ENCODE measurements at places on chromosomes 7 and 10.

DNA sequence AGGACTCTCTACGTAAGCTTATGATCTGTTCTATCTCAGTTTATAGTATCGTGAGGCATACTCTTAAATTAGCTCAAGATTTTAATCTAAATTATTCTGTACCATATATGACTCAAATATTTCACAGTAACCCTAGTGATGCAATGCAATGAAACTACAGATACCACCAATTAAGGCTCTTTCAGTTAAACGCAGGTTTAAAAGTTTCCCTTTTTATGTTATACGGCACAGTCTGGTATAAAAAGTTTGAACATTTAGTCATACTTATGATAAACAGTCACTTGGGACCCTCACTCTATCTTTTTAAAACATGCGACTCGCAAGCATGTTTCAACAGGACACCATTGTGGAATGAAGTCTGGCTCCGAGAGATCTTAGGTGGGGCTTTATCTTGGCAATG, 107.2 kb downstream of the CDK6 start:
- ATAC-seq = no peak

GRCh38 chr7:108094346-108094745, 35.8 kb downstream of the LAMB4 start:
- ATAC-seq = peak; percentile 45

- peak; percentile 65 for ATAC-seq
These were observed 1.4 kb upstream of the ASIC3 start for GRCh38 chr7:151046603-151047573.

- ATAC-seq = no peak
These were observed 50.8 kb upstream of the CPN1 start for GRCh38 chr10:100132427-100132826.

DNA sequence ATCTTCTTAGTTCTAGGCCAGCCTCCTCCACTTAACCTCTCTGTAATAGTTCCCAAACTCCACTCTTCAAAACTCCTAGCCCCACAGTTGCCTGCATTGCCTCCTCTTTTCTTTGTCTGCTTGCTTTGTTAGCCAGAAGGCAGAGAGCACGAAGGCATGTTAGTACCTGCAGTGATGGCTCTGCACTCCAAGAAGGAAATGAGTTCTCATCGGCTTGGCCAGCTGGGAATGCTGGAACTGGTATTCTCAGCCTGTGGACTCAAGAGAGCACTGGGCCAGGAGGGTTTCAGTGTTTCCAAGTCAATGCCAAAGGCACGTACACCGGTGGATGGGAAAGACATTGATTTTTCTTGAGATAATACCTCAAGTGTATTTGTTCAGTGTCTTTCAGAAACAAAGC, 66.3 kb upstream of the HABP2 start:
- ATAC-seq = no peak

- ATAC-seq = no peak
These were observed 183.3 kb downstream of the JAZF1 start for GRCh38 chr7:27997188-27997707.

DNA sequence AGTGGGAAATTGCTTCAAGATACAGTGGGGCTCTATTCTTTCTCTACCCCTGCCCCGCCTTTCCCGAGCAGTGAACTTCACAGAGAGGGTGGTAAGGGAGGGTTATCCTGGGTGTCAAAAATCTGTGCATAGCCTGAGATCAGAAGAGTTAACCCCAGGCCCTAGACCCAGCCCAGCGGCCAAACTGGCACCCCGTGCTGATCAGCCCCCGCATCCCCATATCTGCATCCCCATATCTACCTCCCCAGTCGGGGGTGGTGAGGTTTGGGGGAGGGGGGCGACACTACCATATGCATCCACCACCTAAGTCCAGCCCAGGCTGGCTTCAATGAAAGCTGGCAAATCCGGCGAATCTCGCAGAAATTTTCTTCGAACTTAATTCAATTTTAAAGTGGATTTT, 7.0 kb upstream of the DLX6 start:
- ATAC-seq = no peak

GRCh38 chr7:3117081-3117480, 73.4 kb upstream of the CARD11 start:
- ATAC-seq = no peak

DNA sequence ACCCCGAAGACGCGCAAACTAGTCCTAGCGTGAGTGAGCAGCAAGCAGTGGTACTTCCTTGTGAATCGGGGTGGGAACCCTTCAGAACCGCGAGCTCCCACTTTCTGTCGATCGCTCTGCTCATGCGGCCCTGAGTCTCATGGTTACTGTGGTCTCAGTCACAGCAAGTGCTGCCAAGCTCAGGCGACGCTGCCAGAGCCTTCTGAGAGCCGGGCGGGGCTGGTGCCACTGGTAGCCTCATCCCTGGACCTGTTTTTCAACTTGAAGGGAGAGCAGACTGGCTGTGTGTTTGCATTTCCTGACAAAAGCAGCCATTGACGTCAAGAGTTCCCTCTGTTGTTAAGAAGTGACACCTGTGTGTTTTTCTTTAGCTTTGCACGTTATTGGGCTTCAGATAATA, 32.9 kb upstream of the BHLHA15 start:
- ATAC-seq = no peak

- ATAC-seq = peak; percentile 62
These were observed 33.5 kb upstream of the SLC26A3 start for GRCh38 chr7:107836237-107837144.

DNA sequence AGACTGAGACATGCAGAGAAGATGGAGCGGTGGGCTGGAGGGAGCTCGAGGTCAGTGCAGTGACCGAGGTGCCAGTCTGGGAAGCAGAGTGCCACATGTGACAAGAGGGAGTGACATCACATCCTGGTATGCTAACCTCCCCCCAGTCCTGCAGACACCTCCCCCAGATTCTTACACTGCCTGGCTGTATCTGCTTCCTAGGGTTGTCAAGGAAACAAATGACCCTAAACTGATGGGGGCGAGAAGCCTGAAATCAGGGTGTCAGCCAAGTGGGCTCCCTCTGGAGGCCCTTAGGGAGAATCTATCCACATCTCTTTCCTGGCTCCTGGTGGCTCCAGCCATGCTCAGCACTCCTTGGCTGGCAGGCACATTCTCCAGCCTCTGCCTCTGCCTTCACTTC, 316.1 kb upstream of the ZMIZ1 start:
- no peak for ATAC-seq

- no peak for ATAC-seq
These were observed 203.5 kb downstream of the HIBADH start for GRCh38 chr7:27459021-27459730.

GRCh38 chr7:115078851-115079250, 157.0 kb downstream of the MDFIC start:
- ATAC-seq = no peak

DNA sequence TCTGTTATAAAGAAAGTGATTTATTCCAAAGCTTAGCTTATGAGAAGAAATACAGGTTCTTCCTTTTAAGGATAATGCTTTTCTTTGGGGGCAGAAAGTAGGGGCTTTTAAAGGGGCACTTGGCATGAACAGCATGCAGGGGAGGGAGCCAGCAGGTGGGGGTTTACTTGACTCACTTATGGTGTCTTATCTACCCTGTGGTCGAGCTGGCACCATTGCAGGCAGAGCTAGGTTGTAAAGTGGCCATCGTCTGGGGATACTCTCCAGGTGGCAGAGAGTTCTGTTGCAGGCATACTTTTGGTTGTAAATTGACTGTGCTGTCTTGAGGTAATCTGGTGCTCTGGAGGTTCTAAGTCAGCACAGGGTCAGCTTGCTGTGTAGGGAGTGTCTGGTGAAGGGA, 26.3 kb upstream of the IFRD1 start:
- no peak for ATAC-seq

GRCh38 chr7:47147213-47147631, 434.7 kb downstream of the TNS3 start:
- no peak for ATAC-seq

DNA sequence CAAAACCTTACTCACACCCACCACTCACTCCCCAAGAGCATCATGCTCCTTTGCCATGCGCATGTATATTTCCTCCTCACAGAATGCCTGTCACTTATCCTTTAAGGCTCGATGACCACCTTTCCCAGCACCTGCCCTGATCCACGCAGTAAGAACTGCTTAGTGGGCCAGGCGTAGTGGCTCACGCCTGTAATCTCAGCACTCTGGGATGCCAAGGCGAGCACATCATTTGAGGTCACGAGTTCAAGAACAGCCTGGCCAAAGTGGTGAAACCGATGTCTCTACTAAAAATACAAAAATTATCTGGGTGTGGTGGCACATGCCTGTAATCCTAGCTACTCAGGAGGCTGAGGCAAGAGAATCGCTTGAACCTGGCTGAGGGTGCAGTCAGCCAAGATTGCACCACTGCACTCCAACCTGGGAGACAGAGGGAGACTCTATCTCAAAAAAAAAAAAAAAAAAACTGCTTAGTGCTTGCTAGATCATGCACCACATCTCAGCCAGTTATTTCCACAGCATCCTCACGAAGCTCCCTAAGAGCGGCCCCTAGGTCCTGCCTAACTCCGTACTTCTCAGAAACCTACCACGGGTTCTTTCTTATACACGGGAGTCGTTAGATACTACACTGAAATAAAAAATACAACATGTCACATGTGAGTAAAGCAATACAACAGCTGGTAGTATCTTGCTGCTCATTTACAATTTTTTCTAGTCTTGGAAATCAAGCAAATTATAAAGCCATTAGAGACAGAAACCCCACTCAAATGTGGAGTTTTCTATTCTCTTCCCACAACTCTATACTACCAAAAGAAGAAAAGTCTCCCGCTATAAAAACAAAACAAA, 37.2 kb downstream of the CYTH3 start:
- ATAC-seq = no peak

GRCh38 chr7:16455591-16455990, 9.9 kb downstream of the SOSTDC1 start:
- ATAC-seq = no peak

- ATAC-seq = no peak
These were observed 10.9 kb downstream of the PAPSS2 start for GRCh38 chr10:87670586-87670985.

- ATAC-seq = no peak
These were observed 9.5 kb downstream of the VTI1A start for GRCh38 chr10:112456533-112456932.

DNA sequence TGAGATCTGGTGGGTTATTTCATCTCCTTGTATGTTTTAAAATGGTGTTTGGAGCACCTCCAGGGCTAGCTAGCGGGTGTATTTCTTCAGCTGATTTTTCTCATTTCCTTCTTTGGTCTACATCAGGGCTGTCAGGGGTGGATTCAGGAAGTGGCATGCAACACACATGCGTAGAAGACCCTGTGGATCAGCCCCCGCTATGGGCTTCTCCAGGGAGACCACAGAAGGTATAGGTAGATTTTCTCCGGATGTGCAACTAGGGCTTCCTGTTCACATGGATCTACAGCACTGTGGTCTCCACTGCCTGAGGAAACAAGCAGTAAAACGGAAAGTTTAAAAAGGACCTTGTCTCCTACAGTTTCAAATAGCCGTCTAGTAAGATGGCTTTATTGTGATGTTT, 10.4 kb downstream of the NUB1 start:
- ATAC-seq = no peak

GRCh38 chr10:47404446-47404845, 20.4 kb upstream of the ZNF488 start:
- ATAC-seq = no peak

DNA sequence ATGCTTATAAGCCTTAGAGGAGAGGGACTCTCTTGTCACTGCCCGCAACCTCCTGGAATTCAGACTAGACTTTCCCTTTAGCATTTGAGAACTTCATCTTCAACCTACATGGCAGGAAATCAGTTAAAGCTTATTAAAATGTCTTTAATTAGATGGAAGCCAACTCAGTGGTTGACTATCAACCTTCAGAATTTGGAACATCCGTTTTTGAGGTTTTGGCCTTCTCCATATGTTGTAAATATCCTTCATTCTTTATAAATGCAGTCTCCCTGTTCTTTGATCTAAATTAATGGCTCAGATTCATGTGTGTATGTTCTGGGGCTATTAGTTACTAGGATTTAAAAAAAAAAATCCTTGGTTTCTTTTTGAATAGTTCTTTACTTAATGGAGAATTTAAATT, 85.0 kb downstream of the ANKRD61 start:
- no peak for ATAC-seq

- ATAC-seq = peak; percentile 43
These were observed 8.2 kb downstream of the EGFR start for GRCh38 chr7:55026867-55027490.

DNA sequence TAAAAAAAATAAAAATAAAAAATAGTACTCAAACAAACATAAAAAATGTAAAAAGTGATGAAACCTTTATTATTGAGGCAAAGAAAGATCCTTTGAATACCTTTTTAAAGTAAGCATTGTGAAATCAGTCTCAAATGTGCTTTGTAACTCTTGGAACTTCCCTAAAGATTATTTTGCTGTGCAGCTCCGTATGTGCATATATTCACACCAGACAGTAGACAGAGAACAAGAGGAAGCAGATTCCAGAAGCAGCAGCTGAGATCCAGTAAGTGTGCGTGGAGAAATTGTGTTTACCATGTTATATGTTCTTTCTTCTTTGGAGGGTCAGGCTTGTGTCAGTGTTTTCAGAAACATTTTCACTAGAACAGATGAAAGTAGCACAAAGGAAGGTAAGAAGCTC, 324.9 kb downstream of the AGMO start:
- ATAC-seq = no peak

DNA sequence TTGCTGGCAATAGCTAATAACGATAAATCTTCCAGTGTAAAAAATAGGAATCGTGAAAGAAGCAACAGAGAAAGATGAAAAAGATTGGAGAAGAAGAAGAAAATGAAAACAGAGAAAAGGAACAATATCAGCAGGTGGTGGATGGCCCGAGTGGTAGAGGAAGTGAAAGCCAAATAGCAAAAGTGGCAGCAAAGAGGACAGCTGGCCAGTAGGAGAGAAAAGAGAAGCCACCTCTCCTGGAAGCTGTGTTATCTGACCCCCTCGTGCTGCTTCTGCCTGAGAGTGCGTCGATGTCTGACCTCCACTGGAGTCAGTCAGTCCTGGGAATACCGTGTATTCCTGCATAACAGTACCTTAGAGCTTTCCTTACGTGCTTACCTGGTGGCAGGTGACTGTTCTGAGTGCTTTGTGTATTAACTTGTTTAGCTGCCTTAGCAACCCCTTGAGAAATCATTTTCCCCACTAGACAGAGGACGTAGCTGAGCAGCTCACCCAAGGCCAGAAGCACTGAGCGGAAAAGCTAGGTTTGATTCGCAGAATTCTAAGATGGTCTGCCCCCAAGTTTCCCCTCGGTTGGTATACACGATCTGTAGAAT, 88.3 kb downstream of the CHN2 start:
- no peak for ATAC-seq
